ENCODE measurements at places on chromosomes 1 and 21.
A peak's percentile ranks its signal among the peaks of the same experiment; 100 is the strongest.

- DNase-seq: peak; percentile 52
Measured at GRCh38 chr1:218674280-218674773, 329.2 kb downstream of the TGFB2 start.

DNA sequence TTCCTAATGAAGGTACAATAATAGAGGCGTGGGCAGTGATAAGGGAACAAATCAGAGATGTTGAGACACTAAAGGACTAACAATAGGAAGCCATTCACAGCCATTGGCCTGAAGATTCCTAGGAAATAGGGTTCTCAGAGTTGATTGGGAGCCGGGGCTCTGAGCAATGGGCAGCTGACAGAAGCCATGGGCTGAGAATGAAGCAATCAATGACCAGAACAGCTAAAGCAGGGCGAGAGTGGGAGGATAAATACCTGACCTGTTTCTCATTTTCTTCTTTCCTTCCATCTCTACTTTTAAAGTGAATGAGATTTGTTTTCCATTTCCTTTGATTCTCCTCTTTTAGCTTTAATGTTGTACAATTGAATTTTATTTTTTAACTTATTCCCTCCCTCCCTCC is 774.7 kb upstream of the ADGRL4 start:
- DNase-seq: no peak

DNA sequence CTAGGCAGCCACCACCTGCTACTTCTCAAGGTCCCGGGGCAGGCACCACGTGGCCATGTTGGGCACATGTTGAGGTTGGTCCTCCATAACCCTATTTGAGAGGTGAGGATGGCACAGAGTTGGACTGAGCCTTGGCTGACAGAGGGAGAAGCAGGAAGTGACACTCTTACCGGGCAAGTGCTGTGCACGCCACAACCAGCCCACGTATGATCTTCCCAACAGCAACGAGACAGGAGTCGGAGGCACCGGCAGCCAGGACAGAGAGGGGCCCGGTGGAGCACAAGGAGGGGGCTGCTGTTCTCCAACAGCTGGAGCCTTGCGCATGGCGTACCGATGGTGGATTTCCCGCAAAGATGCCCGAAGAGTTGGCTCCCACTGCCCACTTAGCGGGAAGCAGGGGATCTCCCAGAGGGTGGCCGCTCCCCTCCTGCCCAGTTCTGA is 3.4 kb downstream of the CLEC20A start:
- DNase-seq: no peak

DNA sequence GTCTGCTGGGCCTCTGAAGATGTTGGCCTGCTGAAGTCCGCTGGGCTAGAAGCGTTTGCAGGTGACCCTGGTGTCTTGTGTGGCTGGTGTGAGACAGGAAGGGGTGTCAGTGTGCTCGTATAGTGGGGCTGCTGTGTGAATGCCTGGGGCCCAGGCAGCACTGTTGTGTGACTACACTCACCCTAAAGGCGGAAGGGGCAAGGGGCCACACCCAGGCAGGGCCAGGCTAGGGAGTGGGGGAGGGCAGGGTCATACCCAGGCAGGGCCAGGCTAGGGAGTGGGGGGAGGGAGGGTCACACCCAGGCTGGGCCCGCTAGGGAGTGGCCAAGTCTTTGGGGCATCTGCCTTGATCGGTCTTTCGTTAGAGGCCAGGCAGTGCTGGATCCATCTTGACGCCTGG is 25.0 kb downstream of the PDXK start:
- DNase-seq: no peak

DNA sequence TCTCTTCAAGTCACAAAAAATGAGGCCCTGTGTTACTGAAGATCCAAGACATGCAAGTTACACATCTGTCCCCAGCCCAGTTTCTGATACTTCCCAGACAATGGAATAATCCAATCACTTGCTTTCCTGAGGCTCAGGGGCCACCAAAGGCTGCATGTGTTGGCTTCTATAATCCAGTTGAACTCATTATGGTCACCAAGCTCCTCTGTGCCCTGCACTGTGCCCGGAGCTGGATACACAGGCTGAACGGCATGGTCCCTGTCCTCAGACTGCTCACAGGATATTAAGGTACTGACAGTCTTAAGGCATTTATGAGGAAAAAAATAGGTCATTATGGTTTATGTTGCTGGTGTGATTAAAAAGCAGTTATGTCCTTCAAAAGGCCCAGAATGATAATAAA is 117.0 kb upstream of the SYT6 start:
- DNase-seq: no peak

- no peak for DNase-seq
Measured at GRCh38 chr1:213605732-213606131, 382.0 kb upstream of the PROX1 start.

GRCh38 chr1:101484689-101485338 is 248.0 kb downstream of the S1PR1 start:
- no peak for DNase-seq

DNA sequence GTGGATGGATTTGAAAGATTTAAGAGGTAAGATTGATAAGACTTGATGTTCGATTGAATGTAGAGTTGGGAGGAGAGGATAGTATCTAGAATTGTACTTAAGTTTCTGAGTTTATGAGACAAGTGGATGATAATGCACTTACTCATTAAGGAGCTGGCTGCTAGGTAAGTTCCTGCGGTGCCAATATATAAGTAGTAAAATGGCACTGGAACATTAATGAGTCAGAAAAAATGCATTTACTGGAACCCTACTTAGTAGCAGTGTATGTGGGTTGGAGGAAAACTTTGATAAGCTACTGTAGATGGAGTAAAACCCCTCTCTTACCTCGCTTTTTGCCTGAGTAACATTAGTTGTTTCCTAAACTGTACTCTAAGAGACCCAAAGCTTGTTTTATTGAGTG is 68.2 kb downstream of the ZFYVE9 start:
- DNase-seq: no peak

DNA sequence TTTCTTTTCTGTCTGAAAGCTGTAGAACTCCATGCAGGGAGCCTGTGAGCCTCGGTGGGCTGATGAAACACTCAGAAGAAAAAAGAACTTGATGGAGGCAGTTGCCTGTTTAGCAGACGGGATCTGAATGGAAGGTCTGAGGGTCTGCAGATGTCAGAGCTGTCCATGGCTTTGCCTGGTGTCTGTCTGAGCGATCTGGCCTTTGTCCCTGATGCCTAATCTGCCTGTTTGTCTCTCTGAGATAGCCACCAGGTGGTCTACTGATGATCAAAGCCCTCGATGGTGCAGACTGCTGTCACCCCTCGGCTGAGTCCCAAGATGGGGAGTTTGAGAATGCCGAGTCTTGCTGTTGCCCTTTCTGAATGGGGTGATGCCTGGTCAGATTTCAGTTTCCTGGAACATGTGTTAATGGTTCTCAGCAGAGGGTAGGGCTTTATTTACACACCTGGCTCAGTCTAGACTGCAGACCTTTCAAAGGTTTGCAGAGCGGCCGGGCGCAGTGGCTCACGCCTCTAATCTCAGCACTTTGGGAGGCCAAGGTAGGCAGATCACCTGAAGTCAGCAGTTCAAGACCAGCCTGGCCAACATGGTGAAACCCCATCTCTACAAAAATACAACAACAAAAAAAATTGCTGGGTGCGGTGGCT is 90.4 kb downstream of the KIF26B start:
- DNase-seq: no peak
